ENCODE measurements at places on chromosomes 2 and 18.

GRCh38 chr2:134917360-134917865, 1.2 kb upstream of the CCNT2 start:
- DNase-seq, result no peak

- no peak for DNase-seq
Observed at GRCh38 chr2:153222231-153223165, 256.1 kb downstream of the RPRM start.

DNA sequence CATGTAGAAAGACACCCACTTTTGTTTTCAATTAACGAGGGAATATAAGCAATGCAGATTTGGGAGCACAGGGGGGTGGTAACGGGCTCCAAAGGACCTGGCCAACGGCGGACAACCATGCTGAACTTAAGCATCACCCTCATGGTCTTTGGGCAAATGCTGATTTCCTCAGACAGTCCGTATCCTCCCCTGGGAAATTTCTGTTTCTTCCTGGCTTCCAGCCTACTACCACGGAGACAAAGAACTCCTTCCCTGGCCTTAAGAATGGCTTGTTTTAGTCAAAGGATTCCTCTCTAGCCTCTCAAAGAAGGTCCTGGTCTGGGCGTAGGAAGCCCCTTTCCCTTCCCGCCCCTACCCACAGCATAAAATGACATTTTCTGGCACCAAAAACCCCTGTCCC, 34.3 kb downstream of the EN1 start:
- DNase-seq, result no peak

DNA sequence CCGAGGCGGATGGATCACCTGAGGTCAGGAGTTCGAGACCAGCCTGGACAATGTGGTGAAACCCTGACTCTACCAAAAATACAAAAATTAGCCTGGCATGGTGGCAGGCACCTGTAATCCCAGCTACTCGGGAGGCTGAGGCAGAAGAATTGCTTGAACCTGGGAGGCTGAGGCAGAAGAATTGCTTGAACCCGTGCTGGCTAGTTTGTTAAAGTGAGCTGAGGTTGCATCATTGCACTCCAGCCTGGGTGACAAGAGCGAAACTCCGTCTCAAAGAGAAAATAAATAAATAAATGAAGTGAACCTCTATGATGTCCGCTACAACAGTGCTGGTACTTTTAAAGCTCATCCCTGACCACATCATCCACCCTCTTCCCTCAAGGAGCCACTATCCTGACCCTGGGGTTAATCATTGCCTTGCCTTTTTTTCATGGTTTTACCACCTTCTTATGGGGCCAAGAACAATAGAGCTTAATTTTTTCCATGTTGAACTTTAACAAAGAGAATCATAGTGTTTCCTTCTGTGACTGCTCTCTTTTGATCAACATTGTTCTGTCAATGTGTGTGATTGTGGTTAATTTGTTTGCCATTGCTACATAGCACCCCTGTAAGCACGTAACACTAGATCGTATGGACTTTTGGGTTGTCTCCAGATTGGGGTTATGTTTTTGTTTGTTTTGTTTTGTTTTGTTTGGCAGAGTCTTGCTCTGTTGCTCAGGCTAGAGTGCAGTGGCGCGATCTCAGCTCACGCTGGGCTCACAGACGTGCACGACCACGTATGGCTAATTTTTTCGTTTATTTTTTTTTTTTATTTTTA, 17.1 kb upstream of the ATRAID start:
- no peak for DNase-seq

DNA sequence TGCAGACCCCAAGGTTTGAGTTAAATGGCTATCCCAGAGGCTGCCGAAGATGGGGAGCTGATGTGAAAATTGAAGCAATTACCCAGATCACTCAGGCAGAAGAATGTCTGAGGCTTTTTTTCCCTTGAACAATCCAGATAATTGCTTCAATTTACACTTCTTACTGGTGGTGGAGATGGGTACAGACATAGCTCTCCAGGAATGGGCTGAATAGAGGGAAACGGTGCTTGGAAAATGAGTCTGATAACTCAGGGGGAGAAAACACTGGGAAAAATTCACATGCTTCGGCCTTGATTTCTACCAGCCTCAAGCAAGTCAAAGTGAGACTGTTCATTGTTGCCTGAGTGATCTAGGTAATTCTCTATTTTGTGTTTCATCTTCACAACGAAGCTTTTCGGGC, 9.5 kb upstream of the KIF5C start:
- DNase-seq, result no peak

DNA sequence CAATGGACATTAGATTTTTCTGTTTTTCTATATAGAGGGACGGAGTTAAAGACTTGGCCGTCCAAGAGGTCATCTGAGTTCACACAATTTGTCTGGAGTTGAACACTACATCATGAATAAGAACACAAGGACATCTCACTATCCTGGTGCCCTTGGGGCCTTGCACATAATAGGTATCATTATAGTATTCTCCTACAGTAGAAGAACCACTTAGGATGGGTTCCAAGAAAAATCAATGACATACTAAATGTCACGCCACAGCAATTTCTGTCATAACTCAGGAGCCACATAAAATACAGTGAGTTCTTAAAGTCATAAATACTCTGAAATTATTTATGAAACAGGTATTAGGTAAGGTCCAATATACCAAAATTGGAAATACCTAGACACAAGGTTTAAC, 154.4 kb downstream of the NCKAP5 start:
- DNase-seq, result no peak

GRCh38 chr18:25145731-25146511, 206.0 kb downstream of the ZNF521 start:
- no peak for DNase-seq

GRCh38 chr18:3126457-3127097, 93.2 kb downstream of the MYOM1 start:
- no peak for DNase-seq

DNA sequence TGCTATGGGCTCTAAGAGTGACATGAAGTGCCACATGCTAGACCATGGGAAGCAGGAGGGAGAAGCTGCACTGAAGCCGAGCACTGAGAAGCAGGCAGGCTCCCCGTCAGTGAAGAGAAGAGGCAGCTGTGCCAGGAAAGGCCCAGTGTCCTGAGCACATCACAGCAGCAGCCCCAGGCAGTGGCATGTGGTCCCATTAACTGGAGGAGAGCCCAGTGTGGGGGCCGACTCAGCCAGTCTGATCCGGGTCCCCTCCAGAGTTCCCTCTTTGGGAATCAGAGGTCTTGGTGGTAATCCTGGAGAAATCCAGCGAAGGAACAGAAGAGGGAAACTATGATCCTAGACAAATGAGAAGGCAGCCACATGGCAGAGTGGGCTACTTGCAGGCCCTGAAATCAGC, 96.7 kb upstream of the ACAA2 start:
- no peak for DNase-seq

GRCh38 chr2:23649819-23650218, 264.8 kb downstream of the KLHL29 start:
- no peak for DNase-seq

- DNase-seq, result no peak
Observed at GRCh38 chr2:56889738-56890137, 705.9 kb downstream of the CCDC85A start.

- DNase-seq, result no peak
Observed at GRCh38 chr18:49819823-49820671, 6.7 kb upstream of the ACAA2 start.

DNA sequence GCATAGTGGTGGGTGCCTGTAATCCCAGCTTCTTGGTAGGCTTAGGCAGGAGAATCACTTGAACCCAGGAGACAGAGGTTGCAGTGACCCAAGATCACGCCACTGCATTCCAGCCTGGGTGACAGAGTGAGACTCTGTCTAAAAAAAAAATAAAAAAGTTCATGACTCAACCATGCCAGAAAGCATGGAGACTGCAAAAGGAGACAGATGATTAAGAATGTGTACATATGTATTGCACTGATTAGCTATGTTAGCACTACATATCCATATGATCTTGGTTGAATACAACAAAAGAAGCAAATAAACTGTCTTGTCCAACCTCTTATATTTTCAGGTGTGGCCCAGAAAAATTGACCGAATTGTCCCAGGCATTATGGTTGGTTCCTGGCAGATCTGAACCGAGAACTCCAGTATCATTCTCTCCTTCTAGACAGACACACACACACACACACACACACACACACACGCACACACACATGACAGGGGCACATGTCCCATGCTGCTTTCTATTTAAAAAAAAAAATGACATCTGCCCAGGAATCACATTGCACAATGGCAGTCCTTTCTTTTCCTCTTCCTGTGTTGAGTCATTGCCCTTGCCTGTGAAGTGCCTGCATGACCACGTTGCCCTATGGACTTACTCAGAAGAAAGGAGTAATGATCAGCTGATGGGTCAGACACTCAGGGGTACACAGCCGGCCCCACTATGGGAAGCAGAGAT, 65.6 kb downstream of the MYCN start:
- no peak for DNase-seq

GRCh38 chr2:102138331-102138730, 4.2 kb upstream of the IL1R1 start:
- DNase-seq, result no peak

DNA sequence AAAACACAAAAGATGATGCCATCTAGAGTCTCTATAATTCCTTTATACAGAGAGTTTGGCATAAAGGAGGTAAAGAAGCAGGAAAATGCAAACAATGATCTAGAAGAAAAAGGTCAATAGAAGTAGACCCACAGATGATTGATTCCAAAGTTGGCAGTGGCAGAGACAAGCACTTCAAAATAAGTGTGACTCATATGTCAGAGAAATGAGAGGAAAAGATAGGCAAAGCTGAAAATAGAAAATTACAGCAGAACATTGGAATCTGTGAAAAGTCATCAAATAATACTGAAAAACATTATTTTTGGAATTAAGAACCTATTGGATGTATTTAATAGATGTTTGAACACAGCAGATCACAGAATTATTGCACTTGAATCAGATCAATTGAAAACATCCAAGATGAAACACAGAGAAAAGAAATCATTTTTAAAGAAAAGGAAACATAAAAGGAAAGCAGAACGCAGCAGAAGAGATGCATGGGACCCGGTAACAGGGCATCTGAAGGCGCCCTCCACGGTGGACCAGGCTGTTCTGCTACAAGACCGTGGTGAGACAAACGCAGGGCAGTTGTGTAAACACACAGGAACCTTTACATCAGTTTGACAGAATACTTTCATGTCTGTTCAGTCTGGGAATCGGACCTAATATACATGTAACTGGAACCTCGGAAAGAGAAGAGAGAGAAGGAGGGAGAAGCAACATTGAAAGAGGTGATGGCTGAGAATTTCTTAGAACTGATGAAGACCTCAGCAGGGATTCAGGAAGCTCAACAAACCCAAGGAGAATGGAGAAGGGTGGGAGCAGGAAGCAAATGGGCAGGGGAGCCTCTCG, 74.6 kb upstream of the GPC1 start:
- DNase-seq, result no peak

- DNase-seq, result no peak
Observed at GRCh38 chr2:46521215-46521683, 41.9 kb downstream of the TMEM247 start.
